A549 treated with DMSO at 1 μM for 4 hours (cell line): ENCODE measurements at places on chromosomes 6 and 20. TPM values are rescaled to one million over a fixed set of nuclear protein-coding genes. Genes with fewer than 3 reads are reported as not detected.

SLC4A11 gene
- 5.3 to 7.2 TPM (median 6.2 TPM) in 5 replicates for total RNA-seq

DOK5 gene
- total RNA-seq = 0.09 TPM in 1 of 5 replicates, not detected in the others

GTSF1L gene
- total RNA-seq = not detected in 5 replicates

MRAP2 gene
- 0.96 to 1.5 TPM (median 1.3 TPM) in 5 replicates for total RNA-seq

SPACA1 gene
- not detected in 5 replicates for total RNA-seq

CALHM4 gene
- not detected in 5 replicates for total RNA-seq

POU3F2 gene
- total RNA-seq = 0.01 to 0.02 TPM in 2 of 5 replicates, not detected in the others

CCN2 gene
- total RNA-seq = 22.6 to 39.7 TPM (median 26.4 TPM) in 5 replicates

TDRD6 gene
- not detected in 5 replicates for total RNA-seq

ABHD16A gene
- total RNA-seq = 16.1 to 20.1 TPM (median 17.9 TPM) in 5 replicates

RBM39 gene
- total RNA-seq = 170 to 198 TPM (median 178 TPM) in 5 replicates

ZSCAN9 gene
- 7.1 to 8.7 TPM (median 7.9 TPM) in 5 replicates for total RNA-seq

MPIG6B gene
- not detected in 5 replicates for total RNA-seq

AKAP12 gene
- total RNA-seq = 81.3 to 123 TPM (median 121 TPM) in 5 replicates

RIPOR3 gene
- total RNA-seq = 0.06 TPM in 1 of 5 replicates, not detected in the others

HCK gene
- 0.03 to 0.11 TPM (median 0.09 TPM) in 3 of 5 replicates, not detected in the others for total RNA-seq

CDKAL1 gene
- 3.3 to 3.7 TPM (median 3.5 TPM) in 5 replicates for total RNA-seq

TMEM244 gene
- total RNA-seq = not detected in 5 replicates
